ENCODE measurements at places on chromosomes 5 and 9. TPM values are rescaled to one million over a fixed set of nuclear protein-coding genes. Genes with fewer than 3 reads are reported as not detected.

The TNFSF8 gene
- total RNA-seq = not detected

The COL23A1 gene
- total RNA-seq = not detected

The SPINK7 gene
- not detected for total RNA-seq

The PCDHB5 gene
- not detected for total RNA-seq

The CAVIN4 gene
- 0.83 TPM for total RNA-seq

Measured in PC-9 (cell line).